ENCODE measurements at places on chromosomes 1 and 21.

- no peak for DNase-seq
These were observed 47.3 kb downstream of the NCAM2 start for GRCh38 chr21:21045518-21045917.

DNA sequence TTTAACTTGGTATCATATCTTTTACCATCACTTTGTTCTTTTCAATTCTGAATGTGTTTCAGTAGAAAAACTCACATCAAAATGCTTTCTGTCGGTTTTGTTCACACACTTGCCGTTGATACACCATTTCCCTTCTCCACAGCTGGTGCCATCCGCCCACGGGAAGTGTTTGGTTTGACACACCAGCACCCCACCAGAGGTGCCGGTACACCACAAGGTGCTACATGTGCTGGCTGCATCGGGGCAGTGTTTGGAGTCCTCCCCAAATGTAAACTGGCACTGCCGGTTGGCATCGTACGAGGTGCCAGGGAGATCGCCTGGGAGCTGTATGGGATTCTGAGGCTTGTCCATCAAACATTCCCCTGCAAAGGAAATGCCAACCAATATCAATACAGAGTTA is 5.0 kb downstream of the ADAMTS1 start:
- no peak for DNase-seq

- no peak for DNase-seq
These were observed 54.1 kb downstream of the IGSF21 start for GRCh38 chr1:18161690-18162089.

- no peak for DNase-seq
These were observed 13.1 kb upstream of the BMP8A start for GRCh38 chr1:39478126-39478915.

DNA sequence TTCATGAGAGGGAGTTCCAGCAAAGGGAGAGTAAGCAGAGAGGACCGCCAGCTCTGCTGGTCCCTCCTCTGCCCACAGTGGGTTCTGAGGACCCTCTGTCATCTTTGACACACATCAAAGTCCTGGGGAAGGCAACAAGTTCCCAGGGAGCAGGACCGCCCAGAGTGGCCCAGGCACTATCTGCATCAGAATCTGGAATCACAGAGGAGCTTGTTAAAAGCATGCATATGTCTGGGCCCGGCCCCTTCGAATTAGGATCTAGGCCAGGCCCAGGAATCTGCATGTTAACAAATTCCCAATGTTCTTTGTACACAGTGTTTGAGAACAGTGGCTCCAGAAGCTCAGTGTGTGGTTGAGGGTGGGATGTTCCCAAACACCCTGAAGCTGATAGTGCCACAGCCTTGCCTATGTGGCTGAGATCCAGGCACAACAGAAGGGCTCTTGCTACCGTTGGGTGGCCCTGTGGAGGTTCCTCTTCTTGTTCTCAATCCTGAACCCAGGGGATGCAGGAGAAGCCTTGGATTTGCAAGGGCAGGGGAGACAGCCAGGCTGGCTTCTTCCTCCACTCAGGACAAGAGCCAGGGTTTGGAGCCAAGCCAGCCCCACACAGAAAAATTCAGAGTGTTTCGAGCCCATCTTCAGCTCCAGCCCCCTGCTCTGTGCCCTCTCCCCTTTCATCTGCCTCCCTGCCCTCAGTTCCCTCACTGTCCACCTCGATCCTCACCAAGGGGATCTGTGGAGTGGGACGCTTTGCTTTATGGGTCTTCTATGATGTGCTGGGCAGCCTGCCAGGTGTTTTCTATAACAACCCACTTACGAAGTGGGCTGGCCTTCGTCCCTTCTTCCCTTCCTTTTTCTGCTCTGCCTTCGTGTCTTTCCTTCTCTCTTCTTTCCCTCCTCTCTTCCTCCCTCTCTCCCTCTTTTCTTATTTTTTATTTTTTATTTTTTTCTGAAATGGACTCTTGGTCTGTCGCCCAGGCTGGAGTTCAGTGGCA is 129.0 kb upstream of the TMPRSS2 start:
- DNase-seq = no peak

DNA sequence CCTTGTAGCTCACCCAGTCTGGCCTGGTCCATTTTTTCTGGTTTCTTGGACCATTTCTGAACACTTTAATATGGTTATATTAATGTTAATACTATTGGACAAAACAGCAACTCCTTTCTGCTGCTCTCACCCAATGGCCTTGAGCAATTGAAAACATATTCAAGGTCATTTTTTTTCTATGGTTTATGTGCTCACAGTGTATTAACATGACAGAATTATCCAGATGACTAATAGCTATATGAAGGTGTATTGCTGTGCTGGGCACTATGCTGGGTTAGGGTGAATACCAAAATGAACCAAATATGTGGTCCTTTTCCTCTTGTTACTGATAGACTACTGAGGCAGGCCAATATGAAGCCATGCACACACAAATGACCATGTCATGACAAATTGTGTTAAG is 591.6 kb upstream of the PLXNA2 start:
- DNase-seq = no peak

DNA sequence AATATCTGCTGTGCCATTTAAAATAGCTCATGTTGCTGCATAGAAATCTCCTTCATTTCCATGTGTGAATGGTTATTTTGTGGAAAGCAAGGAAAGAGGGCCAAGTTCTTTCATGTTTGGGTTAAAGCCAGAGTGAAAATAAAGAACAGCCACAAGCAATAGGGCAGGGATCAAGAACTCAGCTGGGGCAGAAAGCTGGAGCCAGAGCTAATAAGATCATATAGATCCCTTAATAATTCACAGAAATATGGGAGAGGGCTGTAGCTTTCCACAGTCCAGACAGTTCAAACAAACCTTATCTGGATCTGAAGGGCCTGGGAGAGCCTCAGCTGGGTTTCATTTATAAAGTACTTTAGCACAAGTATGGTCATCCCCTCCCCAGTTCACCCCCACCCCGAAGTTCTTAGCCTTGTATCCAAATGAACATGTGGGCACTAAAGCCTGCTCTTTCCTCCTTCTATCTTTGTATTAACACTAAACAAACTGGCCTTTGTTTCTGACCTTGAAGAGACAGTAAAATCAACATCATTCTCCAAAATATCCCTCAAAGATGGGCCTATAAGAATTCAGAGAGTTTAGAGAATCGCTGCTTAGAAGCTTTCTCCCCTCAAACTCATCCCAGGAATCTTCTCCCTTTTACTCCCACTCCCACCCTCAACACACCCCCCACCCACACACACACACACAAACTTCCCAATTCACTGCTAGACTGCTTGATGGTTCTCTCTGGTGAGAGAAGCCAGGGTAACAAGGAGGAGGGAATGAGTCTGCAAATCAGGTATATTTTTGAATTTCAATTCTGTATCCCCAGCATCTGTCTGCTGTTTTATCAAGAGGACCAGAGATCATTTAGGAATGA is 41.7 kb downstream of the UTP25 start:
- DNase-seq = no peak

DNA sequence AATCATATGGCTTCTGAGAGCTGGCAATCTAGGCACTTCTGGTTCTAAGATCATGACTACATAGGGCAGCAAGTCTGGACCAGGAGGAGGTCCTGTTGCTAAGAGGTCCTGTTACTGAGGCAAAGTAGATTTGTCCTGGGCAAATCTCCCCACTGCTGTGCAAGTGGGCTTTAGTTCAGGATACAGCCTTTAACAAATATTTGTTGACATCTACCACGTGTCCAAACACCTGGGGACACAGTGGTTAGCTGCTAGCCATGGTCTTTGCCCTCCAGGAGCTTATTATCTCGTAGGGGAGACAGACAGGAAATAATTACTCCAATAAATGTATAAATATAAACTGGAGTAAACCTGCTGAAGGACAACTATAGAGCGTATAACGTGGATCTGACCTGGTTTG is 3.2 kb downstream of the CGN start:
- DNase-seq = no peak

GRCh38 chr21:42220138-42220701 is 1.3 kb downstream of the ABCG1 start:
- DNase-seq = no peak

GRCh38 chr1:65458730-65459396 is 38.4 kb downstream of the LEPR start:
- DNase-seq = no peak

DNA sequence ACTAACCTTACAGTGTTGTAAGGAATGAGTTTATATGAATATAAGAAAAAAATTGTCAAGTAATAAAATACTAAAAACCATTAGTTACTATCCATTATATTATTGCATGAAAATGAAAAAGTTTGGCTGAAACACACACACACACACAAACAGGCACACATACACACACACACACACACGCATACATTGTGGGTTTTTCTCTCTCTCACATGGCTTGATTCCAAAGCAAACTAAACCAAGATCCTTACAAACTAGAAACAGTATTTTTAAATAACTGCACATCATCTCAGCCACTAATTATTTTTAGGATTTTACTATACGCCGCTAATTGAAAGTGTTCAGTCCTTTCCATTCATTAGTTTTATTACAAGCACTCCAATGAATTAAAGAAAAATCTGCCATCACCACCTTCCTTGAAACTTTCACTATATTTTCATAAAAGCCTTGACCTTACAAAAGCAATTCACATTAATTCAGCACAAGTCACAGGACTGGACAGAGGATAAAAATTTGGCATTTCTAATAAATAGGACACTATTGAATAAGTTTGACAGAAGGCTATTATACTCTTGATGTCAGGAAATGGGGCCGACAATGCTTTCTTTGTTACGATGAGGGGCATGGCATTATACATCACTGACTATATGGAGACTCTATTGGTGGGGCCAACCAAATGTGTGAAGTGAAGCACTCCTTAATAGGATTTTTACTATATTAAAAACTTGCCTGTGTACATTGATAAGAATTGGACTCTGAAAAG is 187.0 kb upstream of the ESRRG start:
- no peak for DNase-seq

GRCh38 chr1:93681101-93681988 is at the start of gene BCAR3:
Gene BCAR3 (minus strand): TSS chr1:93681837. CDS start chr1:93674930, 6,907 bp downstream.
- DNase-seq = no peak

DNA sequence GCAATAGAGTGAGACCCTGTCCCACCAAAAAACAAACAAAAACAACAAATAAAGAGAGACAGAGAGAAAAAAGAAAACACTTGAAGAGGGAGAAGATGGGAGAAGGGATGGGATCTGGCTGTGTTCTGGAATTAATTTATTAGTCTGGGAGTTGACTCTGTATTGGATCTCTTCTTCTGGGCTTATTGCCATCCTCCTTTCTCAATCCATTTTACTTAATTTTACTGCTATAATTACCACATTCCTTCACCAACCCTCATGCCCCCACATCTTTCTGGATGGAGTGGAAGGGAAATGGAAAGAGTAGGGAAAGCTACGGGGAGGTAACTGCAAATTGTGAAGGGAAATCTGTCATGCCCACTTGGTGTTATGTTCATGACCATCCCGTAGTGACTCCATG is 42.9 kb downstream of the FMN2 start:
- no peak for DNase-seq

GRCh38 chr1:167447521-167448136 is 70.7 kb downstream of the CD247 start:
- no peak for DNase-seq

- no peak for DNase-seq
These were observed 31.4 kb downstream of the POFUT2 start for GRCh38 chr21:45256021-45256911.

- DNase-seq = no peak
These were observed 861 bp upstream of the DRAXIN start for GRCh38 chr1:11690397-11691301.

DNA sequence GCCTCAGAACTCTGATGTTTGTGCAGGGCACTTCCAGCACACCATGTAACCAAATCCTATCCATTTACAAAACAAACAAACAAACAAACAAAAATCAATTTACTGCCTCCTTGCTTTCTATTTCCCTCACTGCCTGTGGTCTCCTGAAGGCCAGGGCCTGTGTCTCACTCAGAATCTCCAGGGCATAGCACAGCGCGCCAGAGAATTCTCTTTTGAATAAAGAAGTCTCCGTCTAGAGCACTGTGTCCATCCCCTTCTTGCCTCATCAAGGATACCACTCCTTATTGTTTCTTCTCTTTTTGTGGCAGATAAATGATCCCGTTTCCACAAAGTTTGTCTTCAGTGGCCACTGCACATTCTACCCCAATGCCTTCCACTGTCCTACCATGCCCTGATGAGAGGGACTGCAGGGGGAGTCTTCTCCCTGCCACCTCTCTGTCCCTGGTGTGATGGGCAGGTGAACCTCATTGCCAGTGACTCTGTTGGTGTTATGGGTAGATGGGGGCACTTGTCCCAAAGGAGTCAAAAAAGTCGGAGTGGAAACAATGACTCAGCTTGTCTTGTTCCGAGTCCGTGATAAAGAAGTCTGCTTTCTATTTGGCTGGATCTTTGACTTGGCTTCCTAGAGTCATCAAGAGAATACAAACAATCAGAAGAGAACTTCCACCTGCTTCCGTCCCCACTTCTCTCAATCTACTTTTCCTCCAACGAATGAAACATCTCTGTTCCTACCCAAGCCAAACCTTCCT is 30.0 kb downstream of the XCL2 start:
- DNase-seq = no peak

DNA sequence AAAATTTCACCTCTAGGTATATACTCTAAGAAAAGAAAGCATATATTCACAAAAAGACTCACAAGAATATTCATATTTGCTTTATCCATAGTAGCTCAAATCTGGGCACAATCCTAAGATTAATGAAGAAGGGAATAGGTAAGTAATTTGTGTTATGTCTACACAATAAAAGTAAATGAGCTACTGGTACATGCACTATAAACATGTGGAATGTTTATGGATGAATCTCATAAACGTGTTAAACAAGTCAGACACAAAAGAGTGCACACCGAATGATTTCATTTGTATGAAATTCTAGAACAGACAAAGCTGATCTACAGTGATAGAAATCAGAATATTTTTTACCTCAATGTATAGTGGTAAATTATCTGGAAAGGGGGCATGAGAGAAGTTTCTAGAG is 115.3 kb upstream of the B3GALT2 start:
- no peak for DNase-seq

DNA sequence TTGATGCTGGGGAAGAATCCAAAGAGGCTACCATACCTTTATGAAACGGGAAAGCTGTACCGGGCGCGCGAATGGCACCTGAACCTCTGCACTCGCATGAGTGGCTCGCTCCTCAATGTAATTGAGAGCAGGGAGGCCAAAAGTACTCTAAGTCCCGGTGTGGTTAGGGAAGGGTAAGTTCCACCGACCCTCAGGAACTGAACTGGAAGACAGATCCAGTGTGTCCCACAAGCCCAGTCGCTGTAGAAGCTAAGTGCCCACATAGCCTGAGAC is 1.0 kb downstream of the GATAD2B start:
- no peak for DNase-seq

- no peak for DNase-seq
These were observed 21.3 kb downstream of the SCAF4 start for GRCh38 chr21:31710586-31710985.

GRCh38 chr1:206970446-206970845 is at the start of gene FCAMR:
Gene FCAMR (minus strand): TSS chr1:206970460. CDS start chr1:206970125, 335 bp downstream.
- no peak for DNase-seq

GRCh38 chr1:201585093-201585483 is 46.2 kb downstream of the NAV1 start:
- no peak for DNase-seq
